KBM-7 (cell line): ENCODE measurements at places on chromosomes 12 and 14.

DNA sequence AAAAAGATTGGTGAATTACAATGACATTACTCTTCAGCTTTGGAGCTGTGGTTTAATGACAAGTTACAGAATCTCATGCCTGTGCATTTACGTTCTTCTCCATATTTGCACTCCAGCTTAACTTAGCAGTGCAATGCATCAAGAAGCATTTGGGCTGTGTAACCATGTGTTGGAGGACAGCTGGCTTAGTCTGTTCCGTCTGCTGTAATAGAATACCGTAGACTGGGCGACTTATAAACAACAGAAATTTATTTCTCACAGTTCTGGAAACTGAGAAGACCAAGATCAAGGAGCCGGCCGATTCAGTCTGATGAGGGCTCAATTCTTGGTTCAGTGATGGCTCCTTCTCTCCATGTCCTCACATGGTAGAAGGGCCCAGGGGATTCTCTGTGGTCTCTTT is 943.5 kb downstream of the BCL11B start:
- DNase-seq: no peak

DNA sequence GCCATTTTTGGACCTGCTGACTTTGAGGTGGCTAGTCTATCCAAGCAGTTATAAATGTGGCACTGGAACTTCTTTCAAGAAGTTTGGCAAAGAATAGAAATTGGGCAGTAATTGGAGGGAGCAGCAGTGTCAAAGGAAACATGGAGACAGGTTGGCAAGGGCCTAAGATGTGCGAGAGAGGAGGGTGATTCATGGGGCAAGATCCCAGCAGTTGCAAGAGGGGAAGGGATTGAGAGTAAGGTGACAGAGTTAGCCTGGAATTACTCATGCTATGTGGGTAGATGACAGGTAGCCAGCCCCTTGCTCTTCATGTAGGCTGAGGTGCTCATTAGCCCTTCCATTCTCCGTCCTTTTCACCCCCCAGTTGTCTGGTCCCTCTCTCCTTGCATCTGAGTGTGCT is 42.2 kb downstream of the FBXL14 start:
- no peak for DNase-seq

- DNase-seq: no peak
These were observed 121.9 kb downstream of the PIK3C2G start for GRCh38 chr12:18383203-18383602.

- DNase-seq: no peak
These were observed 18.0 kb upstream of the OR4K5 start for GRCh38 chr14:19902409-19902808.

DNA sequence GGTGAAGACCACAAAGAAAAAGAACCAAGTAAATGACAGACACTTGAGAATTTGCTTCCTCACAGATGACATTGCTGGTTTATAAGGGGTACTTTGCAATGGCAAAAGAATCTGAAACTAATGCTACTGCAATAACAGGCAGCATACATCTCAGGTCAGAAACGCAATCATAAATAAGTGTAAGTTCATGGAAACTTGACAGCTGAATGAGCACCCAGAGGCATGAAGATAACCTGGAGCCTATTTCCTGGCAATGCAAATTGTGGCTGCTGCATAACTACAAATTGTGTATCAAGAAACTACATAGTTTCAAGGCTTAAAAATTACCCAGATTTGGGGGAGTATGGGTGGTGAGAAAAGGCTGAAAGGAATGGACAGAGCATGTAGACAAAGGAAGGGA is 8.5 kb upstream of the MYO1A start:
- DNase-seq: no peak

- no peak for DNase-seq
These were observed 142.5 kb upstream of the RTL1 start for GRCh38 chr14:101046071-101046470.

- DNase-seq: peak; percentile 33
These were observed 55.7 kb downstream of the VRK1 start for GRCh38 chr14:96852823-96853422.

DNA sequence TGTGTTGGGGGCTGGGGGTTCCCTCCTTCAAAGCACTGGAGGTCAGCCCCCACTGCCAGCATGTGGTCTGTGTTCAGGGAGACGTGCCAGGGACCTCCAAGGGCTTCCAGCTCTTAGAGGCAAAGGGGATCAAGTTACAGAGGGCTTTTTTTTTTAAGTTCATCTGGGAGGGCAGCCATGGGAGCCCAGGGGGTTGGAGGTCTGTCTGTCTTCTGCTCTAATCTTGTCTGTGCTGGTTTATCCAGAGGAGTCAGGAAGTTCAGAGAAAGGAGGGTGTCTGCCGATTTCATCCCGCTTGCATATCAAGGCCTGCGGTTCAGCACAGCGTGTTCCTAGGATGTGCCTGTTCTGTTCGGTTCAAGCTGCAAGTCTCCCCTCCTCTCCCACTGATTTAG is 72.2 kb downstream of the TMEM132C start:
- DNase-seq: no peak

DNA sequence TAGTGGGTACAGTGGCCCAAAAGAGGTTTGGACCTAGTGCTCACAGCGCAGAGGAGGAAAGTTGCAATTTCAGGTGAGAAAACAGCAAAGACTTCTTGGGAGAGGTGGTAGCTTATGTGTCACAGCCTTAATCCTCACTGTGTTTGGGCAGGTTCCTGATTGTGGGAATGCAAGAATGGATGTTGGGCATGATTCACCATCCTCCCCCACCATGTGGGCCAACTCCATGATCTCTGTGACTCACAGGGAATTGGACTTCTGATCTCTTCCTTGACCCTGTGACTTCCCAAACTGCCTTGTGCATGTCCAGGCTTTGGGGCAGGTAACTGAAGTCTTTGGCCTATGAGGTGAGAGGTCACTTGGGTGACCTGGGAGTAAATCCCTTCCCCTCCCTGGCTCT is 1.8 kb upstream of the CHST11 start:
- DNase-seq: no peak

- DNase-seq: no peak
These were observed 163.1 kb upstream of the IFNG-AS1 start for GRCh38 chr12:67826148-67826547.

DNA sequence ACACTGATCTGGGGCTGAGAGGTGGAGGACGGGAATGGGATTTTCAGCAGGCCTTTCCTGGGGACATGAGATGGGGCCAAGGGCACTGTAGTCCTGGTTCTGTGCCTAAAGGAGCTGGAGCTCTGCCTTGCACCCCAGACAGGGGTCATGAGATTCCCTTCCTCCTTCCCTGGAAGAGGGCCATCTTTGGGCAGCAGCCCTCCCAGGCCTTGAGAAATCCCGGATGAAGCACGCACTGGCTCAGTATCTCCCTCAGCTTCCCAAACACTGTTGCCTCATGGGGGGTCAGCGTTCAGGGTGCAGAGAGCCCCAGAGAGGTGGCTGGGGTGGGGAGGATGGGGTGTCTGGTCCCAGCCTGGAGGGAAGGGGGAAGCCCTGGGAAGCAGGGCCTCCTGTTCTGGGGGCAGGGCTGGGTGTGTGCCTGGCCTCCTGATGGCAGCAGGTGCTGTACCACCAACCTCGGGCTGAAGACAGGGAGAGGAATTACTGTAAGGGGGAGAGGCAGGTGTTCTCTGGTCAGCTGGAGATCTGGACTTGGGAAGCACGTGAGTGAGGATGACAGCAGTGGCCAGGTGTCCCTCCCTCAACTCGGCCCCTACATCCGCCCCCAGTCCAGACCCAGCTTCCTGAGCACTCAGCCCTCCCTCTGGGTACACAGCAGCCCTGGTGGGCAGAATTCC is 8.4 kb upstream of the NR4A1 start:
- DNase-seq: no peak

DNA sequence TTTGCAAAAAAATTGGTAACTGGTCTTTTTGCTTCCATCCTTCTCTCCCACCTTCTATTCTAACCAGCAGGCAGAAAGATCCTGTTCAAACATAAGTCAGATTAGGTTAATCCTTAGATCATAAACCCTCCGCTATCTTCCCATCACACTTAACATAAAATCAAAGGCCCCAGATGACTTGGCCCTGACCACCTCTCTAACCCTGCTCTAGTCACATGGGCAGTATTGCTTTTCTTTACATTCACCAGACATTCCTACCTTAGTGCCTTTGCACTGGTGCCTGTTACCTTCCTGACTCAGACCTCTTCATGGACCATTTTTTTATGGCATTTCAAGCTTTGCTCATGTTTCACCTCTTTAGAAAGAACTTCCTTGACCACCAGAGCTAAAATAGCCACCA is 83.5 kb downstream of the NTF3 start:
- DNase-seq: no peak

DNA sequence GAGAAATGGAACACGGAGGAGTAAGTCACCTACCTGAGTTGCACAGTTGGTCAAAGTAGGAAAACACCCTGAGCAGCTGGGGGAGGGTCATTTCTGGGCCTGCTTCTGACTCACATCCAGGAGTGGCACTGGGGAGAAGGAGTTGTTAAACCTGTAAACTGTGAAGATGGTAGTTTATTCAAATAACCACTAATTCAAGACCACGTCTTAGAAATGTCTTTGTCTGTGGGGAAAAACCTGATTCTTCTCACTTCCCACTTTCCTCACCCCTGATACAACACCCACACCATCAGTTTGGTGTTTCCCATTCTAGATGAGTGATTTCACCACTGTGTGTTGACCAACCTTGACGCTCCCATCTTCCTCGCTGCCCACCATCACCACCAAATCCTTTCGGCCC is 207.1 kb downstream of the ANO4 start:
- no peak for DNase-seq

DNA sequence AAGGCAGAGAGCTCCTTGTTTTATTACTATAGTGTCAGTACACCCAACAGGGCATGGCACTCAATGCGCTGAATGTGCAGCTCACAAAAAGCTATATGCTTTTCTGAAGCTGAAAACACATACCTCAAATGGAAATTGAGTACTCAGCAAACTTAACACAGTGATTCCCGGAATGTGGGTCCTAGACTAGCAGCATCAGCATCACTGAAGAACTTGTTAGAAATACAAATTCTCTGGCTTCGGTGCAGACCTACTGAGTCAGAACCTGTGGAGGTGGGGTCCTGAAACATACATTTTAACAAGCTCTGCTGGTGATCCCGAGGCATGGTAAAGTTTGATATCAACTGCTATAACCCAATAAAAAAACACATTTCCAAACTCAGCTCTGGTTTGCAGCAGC is 14.9 kb downstream of the RERG start:
- DNase-seq: no peak

DNA sequence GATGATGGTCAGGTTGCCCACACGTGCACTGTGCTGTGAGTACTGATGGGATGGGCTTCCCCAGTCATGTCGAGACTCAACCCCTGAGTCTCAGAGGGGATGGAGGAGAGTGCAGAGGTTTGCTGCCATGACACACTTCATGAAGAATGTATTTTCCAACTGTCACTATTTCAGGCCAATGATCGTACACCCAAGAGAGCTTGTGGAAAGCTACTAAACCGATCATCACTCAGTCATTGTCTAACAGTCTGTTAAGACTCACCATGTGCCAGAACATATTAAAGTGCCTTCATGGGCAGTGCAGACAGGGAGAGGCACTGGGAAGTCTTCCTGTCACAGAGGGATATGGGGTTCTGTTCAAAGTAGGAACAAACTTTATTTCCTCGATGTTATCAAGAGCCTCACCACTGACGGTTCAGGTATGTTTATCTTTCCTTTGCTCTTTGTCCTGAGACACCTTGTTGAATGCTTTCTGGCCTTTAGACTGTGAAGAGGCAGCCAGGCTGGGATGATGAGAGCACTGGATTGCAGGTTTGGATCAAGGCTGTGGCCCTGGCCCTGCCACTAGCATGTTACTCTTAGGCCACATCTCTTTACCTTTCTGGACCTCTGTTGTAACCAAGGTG is 41.6 kb upstream of the NTF3 start:
- no peak for DNase-seq

- DNase-seq: no peak
These were observed 30.5 kb upstream of the DDHD1 start for GRCh38 chr14:53183611-53184010.

DNA sequence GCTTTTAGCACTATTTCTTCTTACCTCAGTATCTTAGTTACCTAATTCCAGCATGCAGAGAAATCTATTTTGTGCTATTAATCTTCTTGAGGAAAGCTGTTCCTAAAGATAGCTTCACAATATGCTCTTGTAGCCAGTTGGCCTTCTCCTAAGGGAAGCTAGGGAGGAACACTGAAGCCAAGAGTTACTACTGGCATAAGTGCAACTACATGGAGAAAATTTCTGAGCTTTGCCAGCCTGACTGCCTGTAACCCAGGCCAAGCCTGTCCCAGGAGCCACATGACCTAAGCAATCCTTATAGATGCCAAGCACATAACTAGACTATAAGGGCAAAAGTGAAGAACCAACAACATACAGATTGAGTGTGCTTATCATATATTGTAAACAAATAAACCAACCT is 890.2 kb downstream of the FLRT2 start:
- no peak for DNase-seq

DNA sequence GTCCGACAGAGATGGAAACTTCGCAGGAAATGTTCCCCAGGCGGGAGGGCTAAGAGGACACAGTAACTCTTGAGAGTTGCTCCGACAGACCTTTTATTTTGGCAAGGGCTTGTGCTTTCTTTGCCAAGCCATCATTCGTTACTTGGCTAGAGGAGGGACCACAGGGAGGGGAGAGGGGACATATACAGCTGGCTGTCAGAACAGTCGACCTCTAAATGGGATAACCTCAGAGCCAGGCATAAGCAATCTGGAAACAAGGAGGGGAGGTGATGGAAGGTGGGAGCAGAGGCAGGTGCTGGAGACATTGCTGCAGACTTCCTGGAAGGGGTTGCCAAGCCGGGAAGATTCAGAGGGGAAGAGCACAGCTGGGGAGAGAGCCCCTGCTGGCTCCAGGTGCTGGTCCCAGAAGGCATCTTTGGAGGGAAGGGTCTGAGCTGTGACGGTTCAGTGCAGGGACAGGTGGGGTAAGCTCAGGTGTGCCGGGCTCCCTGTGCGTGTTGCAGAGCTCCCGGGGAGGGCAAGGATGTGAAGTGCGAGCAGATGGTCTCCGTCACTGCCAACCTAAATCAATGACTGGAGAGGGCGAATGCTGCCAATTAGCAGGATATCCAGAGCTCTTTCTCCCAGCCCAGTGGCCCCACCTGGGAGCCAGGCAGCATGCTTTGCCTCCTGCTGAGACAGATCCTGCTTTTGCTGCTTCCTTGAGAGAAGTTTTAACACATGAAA is 50.1 kb downstream of the CHST11 start:
- no peak for DNase-seq

GRCh38 chr12:47768323-47768811 is 4.7 kb upstream of the SLC48A1 start:
- no peak for DNase-seq

DNA sequence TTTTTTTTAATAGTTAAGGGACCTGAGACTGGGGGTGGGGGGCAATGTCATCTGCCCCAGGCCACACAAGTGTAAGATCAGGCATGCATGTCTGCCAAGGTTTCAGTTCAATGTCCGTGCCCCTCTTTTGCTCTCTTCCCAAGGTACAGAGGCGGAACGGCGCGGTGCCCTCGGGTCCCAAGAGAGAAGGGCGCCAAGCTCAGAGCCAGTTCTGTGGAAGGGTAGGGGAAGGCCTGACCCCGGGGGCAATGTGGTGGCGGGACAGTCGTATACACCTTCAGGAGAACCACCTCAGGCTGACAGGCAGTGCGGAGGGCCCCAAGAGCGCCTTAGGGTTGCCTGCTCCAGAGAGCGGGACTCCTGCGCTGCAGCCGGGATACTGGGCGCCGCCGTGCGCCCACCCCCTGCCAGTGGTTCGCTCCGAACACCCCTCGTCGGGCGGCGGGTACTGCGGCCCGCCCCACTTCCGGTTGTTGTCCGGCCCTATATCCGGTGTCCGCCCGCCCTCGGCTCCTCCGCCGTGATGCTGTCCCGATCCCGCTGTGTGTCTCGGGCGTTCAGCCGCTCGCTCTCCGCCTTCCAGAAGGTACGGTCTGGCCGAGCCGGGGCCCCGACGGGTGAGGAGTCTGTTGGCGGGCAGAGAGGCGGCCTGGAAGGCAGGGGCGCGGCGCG is at the start of gene DLST:
Gene DLST, plus strand, starts transcription at position 486 of the 672 bp plus-strand sequence. Its CDS starts 38 bp downstream, at position 524.
- peak; percentile 92 for DNase-seq

GRCh38 chr12:65184176-65184857 is 14.9 kb downstream of the LEMD3 start:
- peak; percentile 34 for DNase-seq
